Activated T-helper 2 cell treated with anti-CD3 and anti-CD28 coated beads, Interferon-gamma antibody, Interleukin-2, Interleukin-4, amounts not matched to agents 10 μg/mL and 5 μg/mL and 100 μg/mL, durations not matched to agents 14 hours and 24 hours and 36 hours (primary cell): ENCODE measurements at places on chromosomes 5 and 9.

DNA sequence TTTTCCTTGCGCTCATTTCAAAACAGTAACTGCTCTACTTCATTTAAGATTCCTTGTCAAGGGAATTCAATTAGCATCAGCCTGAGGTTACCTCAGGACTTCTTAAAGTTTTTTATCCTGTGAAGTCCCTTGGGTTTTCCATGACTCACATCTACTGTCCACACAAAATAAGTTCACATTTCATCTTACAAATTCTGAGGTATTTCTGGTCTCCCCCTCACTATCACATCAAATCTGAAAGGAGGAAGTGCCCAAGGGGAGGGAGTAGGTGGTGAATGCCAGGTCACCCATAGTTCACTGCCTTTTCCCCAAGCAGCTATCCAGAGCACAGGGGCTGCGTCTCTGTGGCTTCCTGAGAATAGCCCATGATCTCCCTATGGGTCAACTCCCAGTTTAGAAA, 227.1 kb upstream of the NREP start:
- DNase-seq: no peak

- no peak for DNase-seq
Observed at GRCh38 chr9:89746385-89747116, 141.7 kb downstream of the GADD45G start.

DNA sequence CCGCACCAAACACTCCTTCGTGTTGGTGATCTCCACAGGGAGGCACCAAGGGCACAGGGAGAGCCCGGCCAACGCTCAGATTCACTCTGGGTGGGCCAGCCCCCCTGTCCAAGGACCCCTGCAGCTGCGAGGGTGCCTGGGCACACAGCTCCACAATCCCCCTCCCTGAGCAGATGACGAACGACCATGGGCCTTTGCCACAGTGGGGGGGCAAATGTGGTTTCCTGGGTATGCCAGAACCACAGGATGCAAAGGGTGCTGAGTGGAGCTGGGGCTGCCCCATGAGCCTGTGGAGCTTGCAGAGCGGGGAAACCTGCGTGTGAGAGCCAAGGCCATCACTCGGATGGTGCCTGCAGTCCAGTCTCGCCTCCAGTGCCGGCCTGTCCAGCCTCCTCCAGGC, 31.0 kb downstream of the LPCAT1 start:
- DNase-seq: no peak

GRCh38 chr9:130956636-130957450, 17.8 kb upstream of the FIBCD1 start:
- no peak for DNase-seq

DNA sequence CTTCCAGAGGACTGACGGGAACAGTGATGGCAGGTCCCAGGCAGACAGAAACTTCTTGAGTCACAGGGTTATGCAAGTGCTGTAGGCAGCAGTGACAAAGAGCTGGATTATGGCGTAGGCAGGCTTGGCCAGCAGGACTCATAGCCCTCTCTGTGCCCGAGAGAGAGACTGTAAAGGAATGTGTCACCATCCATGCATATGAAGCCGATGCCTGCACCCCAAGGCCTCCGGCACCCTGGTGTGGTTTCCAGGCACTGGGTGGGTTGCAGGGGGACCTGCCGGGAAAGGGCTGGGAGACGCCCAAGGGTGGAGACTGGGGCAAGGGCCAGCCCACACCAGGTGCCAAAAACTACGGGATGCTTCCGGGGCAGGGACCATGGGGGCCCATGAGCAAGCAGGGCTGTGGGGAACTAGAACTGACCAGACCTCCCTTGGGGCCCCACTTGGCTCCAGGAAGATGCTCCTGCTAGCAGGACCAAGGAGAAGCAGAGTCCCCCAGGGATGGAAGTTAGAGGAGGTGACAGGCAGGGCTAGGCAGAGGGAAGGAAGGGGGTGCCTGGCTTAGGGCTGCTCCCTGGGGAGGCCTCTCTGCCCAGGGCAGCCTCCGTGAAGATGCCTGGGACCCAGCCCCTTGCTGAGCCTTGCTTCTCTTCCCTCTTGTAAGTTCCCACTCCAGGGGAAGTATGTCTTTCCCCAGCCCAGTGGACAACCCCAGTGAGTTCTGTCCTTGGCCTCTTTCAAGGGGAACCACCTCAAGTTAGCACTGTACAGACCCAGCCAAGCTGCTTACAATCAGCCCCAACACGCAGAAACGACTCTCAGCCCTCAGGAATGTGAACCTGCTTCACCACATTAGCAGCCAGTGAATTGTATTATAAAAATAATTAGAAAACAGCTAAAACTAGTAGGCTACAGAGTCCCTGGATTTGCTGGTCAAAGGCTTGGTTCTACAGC, 10.5 kb upstream of the IPPK start:
- no peak for DNase-seq

GRCh38 chr5:95786821-95787418, 35.6 kb downstream of the GLRX start:
- no peak for DNase-seq

DNA sequence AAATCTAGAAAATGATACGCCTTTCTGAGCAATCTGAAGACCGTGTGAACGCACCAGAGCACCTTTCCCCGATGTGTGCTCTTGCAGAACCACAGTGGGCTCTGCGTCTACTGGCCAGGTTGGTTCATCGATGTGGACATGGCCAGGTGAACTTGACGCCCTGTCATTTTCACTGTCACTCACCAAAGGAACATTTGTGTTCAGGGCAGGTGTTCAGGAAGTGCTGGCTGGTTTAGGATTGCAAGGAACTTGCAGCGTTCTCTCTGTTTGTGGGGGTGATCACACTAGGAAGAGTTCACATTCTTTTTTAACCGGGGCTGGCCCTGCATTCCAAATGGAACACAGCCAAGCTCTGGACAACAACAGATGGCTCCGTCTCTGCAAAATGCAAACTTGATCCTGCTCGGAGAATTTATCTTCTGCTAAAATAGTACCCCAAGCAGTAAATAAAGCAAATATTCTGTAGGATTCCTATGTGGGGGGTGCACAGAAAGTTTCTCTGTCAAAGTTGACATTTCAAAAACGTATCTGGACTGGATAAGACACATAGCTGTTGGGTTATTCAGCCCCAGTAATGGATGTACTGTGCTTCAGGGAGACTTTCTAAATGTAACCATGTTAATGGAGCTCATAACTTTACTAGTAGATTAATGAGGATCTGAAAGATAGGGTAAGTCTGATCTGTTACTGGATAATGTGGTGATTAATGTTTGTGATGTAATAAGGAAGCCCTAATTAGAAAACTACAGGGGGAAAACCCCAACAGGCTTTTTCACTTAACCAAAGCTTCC, 45.7 kb upstream of the FANCC start:
- no peak for DNase-seq

- DNase-seq: no peak
Observed at GRCh38 chr5:36647046-36647445, 40.6 kb downstream of the SLC1A3 start.

DNA sequence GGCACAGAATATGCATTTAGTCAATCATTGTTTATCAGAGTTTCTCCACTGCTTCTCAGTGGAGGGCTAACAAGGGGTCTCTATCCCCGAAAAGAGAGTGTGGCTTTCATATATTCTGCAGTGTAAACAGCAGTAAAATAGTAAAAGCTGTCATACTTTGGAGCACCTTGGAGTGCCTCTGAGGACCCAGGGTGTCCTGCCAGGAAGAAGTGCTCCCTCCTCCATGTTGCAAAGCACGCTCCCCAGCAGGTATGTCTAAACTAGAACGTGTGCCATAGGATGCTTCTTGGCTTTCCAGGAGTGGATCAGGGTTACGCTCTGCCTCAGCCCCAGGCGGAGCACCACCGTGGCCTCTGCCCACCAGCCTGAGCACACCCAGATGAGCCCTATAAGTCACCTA, 8.5 kb upstream of the TJP2 start:
- DNase-seq: no peak

DNA sequence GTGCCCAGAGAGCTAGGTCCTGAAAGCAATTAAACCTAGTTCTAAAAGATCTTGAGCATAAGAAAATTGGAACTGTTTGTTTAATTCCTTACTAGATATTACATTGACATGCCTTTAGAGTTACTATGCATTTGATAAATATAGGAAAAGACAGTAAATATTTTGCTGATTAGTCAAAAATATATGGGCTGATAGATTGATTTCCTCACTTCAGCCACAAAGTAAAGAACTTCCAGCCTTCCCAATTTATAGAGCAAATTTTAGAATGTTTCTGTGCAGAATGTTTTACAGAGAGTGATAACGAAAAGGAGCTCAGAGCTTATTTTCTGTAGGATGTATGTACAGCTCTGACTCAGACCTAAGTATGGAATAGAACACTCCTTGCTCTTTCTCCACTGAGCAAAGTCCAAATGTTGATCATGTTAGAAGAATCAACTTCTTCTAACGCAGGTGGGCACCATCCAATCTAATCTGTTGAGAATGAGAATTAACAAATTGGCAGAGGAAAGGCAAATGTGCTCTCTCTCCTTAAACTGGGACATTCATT, 72.9 kb upstream of the PAM start:
- DNase-seq: no peak

GRCh38 chr9:5910413-5911057, 19.8 kb downstream of the MLANA start:
- no peak for DNase-seq

- no peak for DNase-seq
Observed at GRCh38 chr9:33881635-33882034, 64.7 kb downstream of the UBE2R2 start.

- no peak for DNase-seq
Observed at GRCh38 chr5:113215401-113216060, 219.3 kb downstream of the TSSK1B start.

DNA sequence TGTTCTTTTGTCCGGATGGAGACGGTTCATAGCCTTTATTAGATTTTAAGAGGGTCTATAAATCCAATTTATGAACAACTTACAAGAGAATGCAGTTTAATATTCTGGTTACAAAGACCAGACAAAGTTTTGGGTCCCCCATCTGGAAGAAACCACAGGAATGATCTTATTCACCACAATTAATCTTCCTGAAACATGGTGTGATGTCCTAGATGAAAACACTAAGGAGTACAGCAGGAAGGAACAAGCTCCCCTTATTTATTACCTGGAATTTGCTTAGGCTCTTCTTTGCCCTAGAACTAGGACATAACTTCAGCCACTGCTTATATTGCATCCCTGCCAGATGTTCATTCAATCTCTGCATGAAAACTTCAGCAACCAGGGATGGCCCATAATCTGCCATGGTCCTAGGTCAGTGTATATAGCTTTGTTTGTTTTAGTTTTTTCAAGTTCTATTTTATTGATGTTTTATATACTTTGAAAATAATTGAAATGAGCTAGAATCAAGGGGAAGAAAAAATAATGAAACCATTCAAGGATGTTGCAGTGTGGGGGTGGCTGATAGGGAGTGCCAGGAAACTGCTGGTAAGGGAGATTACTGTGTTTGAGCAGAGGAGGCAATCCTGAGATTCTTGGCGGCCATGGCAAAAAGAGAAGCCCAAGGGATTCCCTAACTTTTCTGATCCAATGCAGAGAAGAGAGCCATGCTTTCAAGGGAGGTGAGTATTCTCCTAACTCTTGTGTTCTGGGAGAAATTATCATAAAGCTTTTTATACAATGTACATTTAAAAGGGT, 16.8 kb downstream of the TXNDC8 start:
- DNase-seq: no peak

DNA sequence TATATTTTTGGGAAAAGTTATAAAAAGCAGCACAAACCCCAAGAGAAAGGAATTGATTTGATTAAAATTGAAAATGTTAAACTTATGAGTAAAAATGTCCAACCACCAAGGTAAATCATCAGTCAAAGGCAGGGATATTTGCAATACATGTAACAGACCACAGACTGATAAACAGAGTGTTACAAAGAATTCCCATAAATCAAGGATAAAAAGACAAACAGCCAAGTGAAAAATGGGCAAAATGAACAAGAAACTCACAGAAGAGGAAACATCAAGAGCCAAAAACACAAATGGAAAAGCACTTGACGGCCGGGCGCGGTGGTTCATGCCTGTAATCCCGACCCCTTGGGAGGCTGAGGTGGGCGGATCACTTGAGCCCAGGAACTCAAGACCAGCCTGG, 81.3 kb upstream of the HRH2 start:
- no peak for DNase-seq

- DNase-seq: no peak
Observed at GRCh38 chr5:45796959-45797553, 100.9 kb upstream of the HCN1 start.

- no peak for DNase-seq
Observed at GRCh38 chr5:90184764-90185163, 224.8 kb downstream of the CETN3 start.

DNA sequence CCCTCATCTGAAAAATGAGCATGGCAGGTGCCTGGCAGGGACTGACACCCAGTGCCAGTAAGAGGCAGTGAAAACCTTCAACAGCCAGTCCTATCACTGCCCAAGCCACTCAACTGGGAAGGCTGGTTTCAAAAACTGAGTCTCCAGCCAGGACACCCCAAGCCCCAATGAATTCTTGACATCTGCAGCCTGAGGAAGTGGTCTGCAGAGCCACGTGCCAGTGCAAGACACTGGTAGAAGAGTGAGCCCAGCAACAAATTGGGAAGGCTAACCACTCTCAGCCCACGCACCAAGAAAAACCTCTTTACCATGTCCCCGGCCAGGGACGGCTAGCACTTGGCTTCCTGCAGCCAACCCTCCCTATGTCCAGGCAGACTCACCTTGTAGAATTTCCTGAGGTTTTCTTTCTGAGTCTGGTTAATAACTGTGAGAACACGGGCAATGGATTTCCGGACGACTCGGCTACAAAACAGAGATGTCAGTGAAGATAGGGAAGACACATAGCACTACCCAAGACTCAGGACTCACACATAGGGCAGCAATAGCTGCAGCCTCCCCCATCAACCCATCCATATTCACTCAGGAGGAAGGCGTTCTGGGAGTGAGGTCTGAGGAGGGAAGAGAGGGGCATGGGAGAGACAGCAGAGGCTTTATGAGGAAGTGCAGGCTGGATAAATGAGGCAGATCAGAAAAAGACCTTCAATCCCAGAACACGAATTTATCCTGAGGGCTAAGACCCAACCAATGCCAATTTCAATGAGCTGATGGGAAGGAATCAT, 1.8 kb downstream of the RPL35 start:
- DNase-seq: no peak

GRCh38 chr5:133859073-133859472, 109.4 kb downstream of the C5orf15 start:
- DNase-seq: no peak

- DNase-seq: no peak
Observed at GRCh38 chr5:154370813-154371212, 75.0 kb upstream of the SAP30L start.

GRCh38 chr5:28543473-28544098, 1505.2 kb upstream of the CDH9 start:
- no peak for DNase-seq

GRCh38 chr9:94084314-94084713, at the start of gene PTPDC1:
Gene PTPDC1, plus strand, starts transcription at chr9:94084464. Its CDS starts 67 bp downstream, at chr9:94084531.
- DNase-seq: no peak

DNA sequence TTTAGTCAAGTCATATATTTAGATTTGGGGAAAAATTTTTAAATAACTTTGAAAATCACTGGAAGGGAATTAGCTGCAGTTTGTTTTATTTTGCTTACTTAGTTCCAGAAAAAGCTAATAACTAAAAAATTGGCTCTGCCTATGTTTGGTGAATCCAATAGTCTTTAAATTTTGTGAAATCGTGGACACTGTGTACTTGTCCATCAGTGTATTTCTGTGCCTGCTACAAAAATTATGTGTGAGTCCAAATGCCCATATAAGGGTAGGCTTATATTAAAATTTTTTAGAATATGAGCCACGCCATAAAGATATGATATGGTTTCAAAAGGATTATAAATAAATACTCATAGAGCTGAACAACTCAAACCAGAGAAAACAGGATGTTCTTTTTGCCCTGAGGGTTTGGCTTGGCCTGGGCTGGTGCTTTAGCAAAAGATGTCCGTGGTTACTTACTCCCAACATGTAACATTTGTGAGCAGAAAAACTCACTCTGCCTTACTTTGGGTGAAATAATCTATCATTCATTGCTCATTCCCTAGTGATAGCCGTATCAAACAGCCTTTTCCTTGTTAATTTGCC, 133.2 kb upstream of the PRLR start:
- DNase-seq: no peak
